Adrenal gland (tissue), 19 donors: ENCODE measurements at places on chromosomes 4 and X. TPM values are rescaled to one million over a fixed set of nuclear protein-coding genes. Genes with fewer than 3 reads are reported as not detected.

Gene TXLNG
- polyA plus RNA-seq = 27.0 TPM

Gene ETNPPL
- polyA plus RNA-seq = 0.56 TPM

Gene PRR32
- not detected for polyA plus RNA-seq

Gene TCP11X2
- polyA plus RNA-seq = not detected

Gene MAGEA8
- not detected for polyA plus RNA-seq

Gene PRKG2
- 0.16 TPM for polyA plus RNA-seq
